Activated T-cell treated with anti-CD3 and anti-CD28 coated beads for 1 hour (primary cell): ENCODE measurements at places on chromosomes 6 and 20.

DNA sequence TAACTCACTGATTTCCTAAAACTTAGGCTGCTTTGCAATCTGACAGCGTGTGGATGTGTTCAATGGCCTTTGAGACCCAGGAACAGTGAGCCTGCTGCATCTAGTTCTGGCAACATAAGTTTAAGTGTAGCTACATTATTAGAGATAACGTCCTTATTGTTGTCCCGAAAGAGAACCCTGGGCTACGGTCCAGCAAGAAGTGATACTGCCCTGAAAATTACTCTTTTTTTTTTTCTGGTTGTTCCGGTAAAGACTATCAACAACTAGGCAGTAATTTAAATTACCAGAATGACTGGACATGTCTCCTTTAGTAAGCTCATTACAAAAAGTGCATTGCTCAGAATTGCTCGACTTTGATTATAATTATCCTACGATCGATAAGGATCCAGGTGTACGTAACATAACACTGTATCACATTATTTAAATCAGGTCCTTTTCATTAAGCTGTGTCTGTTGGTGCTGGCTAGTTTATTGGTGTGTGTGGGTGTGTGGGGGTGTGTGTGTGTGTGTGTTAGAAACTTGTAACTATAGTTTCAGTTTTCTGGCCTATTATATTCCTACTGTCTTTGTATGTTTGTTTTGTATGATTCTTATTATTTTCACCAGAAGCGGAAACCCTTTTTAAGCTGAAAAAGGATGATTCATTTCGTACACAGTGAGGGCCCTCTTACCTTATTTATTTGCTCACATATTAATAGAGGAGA is 3.0 kb downstream of the TSHZ2 start:
- no peak for DNase-seq

- no peak for DNase-seq
These were observed 211.7 kb upstream of the PRND start for GRCh38 chr20:4509825-4510522.

DNA sequence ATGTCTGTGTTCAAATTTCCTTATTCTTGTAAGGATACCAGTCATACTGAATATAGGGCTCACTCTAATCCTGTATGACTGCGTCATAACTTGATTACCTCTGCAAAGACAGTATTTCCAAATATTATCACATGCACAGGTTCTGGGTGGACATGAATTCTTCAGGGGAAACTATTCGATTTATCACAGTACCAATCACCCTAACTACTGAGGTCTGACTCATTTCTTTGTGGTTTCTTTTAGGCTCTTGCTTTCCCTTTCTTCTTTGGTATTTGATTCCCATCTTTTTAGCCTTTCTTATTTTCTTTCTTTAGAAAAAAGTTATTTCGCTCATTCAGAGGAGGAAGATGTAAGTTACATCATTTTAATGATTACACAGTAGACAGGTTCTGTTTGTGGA is 40.3 kb upstream of the TBX18 start:
- DNase-seq, result no peak

- no peak for DNase-seq
These were observed 123.0 kb downstream of the DOK5 start for GRCh38 chr20:54598352-54598751.

DNA sequence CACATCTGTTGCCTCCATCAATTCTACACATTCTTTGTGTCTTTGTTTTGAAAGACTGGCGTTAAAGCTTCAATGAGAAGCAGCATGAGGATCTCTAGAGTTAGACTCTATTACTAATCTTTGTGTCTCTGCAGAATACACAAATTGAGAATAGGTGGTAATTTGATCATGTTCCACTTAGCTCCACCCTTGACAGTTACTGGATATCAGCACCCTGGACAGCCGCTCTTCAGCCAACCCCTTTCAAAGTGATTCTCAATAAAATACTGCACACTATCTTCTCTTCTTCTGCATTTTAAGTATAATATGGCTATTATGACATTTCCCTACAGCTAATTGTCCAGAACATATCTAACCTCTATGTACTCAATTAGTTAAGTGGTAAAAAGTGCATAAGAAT is 54.3 kb upstream of the CNR1 start:
- DNase-seq, result no peak

DNA sequence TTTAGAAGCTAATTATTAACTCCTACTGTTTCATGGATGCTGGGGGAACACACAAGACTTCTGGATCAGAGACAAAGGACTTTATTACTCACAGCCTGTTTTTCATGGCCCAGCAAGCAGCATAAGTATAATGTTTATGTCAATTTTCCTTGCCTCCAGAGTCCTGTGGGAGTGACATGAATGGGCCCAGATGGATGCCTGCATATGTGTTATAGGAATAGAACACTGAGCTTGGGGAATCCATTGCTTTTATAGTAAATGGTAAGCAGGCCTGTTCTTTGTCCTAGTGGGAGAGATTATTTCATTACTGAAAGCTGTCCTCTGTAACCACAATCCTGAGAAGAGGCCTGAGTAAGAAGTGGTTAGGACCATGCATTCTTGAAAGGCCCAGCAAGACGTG is 25.6 kb downstream of the BLTP3A start:
- no peak for DNase-seq

- no peak for DNase-seq
These were observed 9.6 kb downstream of the VSX1 start for GRCh38 chr20:25072226-25072811.

- DNase-seq, result no peak
These were observed 51.1 kb downstream of the SGK1 start for GRCh38 chr6:134266776-134267175.

DNA sequence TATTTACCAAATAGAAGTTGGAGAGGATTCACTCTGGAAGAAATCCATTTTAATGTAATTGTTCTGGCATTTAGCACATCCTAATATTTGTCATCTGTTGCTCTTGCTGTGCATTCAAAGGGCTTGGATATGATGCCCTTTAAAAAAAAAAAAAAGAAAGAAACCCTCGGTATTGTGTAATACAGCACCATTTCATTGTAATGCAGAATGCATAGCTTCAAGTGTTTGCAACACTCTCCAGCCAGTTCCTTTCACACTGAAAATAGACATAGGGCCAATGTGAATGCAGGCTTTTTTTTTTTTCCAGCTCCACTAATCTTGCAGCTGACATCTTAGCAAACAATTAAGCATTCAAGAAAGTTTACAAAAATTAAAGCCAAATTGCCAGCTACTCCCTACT is 197.4 kb upstream of the POU3F2 start:
- DNase-seq, result no peak

- no peak for DNase-seq
These were observed 2.6 kb upstream of the LIN28B start for GRCh38 chr6:104954190-104954797.

DNA sequence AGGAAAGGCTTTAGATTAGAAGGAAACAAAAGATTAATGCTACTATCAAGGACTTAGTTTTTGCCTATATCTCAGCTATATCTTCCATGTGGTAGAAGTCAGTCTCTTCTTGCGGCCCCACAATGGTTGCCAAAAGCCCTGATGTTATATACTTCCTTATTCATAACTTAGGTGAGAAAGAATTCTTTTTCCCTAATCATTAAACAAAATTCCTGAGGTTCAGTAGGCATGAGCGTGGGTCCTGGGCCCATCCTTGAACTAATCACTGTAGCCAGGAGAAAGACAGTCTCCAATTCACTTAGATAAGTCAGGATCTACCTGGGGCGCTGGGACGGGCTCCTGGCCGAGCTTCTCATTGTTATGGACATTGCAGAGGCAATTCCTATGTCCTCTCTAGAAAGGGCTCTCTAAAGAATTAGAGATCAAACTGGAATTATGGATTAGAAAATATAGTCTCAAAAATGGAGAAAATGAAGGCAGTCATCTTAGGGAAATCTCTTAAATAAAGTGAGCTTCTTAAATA is 134.3 kb downstream of the KIF6 start:
- no peak for DNase-seq

DNA sequence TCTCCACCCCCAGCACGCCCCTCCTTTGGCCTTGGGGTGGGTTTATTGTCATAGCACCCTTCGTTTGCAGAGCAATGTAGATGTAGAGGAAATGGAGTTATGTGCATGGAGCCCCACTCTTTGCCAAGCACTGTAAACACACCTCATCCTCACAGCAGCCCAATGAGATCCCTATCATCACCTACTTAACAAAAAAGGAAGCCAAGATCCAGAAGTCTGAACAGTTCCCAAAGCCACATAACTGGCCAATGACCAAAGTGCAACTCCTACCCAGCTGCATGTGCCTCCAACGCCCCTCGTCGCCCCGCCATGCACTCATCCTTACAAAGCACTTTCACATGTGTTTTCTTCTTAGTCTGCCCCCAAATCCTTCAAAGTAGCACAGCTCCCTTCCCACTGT is 21.8 kb upstream of the FOXQ1 start:
- no peak for DNase-seq

DNA sequence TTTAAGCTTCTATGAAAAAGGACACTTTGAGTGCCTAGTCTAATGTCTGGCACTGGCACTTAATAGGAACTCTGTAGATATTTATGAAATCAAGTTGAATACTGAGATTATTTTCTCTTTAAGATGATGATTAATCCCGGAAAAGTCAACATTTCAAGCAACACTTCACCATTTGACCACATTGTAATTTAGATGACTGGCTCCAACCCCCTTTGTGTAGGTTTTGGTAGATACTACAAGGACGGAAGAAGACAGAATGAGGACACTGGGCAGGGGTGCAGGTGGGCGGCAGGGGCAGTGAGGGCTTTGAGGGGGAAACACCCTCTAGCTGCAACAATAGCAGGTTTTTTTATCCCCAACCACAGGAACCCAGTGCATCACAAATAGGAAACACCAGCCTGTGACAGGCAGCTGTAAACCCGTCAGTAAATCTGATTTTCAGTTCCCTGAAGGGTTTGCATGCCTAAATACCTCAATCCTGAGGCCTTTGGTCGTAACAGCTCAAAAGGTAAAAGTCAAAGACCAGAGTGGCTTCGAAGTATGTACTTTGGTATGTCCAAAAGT is 4.6 kb downstream of the DTNBP1 start:
- DNase-seq, result no peak

DNA sequence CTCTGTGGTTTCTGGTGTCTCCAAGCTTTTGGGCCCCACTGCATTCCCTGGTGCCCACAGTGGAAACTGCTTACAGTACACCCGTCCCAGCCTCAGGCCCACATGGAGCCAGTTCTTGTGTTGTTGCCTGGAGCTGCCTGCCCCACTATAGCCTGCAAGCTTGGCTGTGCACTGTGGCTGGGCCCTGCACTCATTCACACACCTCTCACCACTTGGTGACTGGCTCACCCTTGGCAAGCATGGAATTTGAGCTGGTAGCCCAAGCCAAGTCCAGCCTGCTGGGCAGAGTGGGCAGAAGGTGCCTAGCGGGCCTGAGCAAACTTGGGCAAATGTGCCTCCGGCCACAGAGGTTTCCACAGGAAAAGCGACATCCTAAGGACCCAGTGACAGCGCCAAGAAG is 472.3 kb downstream of the MMUT start:
- no peak for DNase-seq

DNA sequence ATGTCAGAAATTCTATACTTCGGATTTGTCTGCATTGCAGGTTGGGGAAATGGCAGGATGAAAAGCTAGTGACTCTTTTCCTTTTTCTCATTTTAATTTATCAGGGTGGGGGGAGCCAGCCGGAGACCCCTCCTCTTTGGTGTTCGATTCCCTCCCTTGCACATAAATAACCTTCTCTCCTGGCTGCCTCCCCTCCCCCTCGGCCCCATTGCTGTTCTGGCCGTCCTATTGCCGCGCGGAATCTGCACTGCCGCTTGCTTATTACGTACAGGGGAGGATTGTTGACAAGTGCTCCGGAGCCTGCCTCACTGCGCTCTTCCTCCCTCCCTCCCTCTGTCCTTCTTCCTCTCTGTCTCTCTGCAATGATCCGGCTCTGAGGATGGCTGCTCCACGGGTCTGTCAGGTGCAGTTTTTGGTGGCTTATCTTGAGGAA is 154.7 kb downstream of the JARID2 start:
- DNase-seq, result no peak

DNA sequence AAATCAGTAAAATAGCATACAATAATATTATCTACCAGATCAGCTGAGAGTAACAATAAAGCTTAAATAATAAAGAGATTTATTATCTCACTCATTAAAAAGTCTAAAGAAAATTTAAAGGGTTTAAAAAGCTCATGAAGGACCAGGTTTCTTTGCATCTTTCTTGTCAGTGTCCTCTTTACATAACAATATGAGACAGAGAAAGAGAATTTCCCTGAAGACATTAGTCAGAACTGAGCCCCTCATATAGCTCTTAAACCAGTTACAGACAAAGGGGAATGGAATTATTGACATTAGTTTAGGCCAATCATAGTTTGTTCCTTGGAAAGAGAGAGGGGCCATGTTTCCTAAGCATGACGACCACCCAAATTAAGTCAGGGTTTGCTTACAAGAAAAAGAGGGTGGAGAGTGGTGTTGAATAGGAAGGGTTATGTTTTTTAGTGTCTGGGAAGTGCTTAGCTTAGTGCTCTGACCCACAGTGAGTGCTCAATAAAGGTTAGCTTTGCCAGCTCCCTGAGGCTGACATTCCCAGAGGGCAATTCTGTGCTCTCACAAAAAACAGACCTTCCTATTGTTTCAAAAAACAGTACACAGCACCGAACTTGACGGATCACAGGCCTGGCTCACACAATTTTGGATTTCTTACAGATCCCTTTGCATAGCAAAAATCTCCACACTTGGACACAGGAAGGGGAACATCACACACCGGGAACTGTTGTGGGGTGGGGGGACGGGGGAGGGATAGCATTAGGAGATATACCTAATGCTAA is 3.6 kb upstream of the PLCB1 start:
- DNase-seq, result no peak

- no peak for DNase-seq
These were observed 38.7 kb downstream of the TGM2 start for GRCh38 chr20:38126146-38126921.

GRCh38 chr6:170314983-170315382 is 8.4 kb downstream of the FAM120B start:
- DNase-seq, result no peak

GRCh38 chr20:53899351-53900167 is 170.8 kb downstream of the BCAS1 start:
- peak; percentile 50 for DNase-seq

GRCh38 chr20:20979934-20980333 is 126.2 kb downstream of the LINC00237 start:
- DNase-seq, result no peak

GRCh38 chr20:51609251-51609650 is 66.7 kb upstream of the NFATC2 start:
- no peak for DNase-seq

DNA sequence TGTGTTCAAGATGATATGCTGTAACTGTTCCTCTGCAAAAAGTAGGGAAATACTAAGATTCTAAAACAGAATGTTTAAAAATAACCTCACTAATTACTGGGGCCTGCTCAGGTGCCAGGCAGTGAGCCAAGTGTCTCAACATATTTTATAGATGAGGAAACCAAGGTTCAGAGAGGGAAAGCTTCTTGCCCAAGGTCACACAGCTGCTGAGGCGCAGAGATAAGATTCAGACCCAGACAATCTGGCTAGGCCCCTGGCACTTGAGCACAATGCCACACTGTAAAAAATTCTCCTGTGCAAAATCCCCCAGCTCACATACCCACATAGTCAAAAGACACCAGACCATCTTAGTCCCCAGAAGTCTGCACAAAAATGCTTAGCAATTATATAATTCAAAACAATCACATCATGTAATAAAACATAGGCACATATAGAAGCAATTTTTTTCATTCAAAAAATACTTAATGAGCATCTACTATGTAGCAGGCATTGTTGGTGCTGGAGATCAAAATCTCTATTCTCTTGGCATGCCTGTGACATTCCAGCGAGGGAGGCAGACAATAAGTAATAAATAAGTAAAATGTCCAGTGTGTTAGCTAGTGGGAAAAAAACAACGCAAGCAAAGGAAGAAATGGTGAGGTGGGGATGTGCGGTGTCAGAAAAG is 10.3 kb downstream of the PREX1 start:
- no peak for DNase-seq
